ENCODE measurements at places on chromosomes 5 and 9.

DNA sequence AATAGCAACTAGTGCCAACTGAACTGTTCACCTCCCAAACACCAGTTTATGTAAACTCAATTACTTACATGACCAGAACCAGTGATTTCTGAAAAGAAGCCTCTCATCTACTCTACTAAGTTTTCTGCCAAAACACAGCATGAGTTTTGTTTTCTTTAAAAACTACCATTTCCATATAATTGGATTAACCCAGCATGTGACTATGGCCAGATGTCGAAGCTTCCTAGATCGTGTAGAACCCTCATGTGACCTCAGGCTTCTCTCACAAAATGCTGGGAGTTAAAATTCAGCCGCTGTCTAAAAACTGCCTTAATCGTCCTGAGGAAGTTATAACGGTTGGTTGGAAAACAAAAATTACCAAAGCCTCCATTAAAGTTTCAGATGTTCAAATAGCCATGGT lies 303.5 kb downstream of the IRX1 start:
- no peak for DNase-seq

DNA sequence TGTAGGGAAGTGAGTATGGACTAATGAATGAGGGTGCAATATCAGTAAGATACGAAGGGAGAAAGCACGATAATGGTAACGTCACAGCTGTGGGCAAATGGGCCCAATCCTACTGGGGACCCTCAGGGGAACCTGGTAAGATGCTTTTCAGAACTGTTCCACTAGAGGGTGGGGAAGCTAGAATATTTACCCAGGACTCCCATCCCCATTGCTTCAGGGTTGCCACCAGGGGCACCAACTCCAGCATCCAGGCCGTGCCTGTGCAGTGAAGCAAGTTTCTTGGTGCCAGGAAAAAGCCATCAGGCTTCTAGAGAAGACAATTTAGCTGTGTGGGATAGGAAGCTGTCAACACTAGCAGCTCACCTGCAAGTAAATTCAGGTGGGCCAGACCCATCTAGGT lies 409.3 kb downstream of the AGTPBP1 start:
- DNase-seq: no peak

DNA sequence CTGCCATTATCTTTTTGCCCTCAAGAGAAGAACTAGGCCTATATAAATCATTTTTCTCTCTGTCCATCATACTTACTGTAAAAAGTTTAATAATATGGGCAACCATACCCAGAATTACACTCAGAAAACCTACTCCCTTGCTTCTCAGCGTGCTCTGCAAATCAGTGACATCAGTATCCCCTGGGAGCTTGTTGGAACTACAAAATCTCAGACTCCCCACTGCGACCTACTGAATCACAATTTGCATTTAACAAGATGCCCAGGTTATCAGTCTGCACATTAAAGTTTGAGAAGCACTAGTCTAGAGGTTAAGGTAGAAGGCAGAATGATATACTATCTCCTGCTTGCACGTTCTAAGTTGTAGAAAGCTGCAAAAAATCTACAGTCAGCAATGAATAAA lies 127.2 kb downstream of the MLLT3 start:
- no peak for DNase-seq

DNA sequence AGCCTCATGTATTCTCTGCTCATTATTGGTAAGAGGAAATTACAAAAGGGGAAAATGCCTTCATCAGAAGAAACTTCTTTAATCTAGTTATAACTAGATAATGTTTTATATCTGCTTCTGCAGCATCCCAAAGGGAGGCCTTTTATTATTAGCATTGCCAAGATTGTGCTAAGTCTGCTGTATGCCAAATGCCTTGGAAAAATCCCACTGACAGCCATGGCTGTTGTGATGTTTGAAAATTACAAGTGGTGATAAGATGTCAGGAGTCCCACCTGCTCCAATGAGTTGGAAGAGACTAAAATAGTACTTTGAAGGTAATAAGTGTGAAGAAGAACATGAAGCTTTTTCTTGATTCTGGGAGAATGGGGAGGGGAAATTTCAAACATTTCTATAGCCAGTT lies 345.0 kb downstream of the GABRB2 start:
- no peak for DNase-seq

DNA sequence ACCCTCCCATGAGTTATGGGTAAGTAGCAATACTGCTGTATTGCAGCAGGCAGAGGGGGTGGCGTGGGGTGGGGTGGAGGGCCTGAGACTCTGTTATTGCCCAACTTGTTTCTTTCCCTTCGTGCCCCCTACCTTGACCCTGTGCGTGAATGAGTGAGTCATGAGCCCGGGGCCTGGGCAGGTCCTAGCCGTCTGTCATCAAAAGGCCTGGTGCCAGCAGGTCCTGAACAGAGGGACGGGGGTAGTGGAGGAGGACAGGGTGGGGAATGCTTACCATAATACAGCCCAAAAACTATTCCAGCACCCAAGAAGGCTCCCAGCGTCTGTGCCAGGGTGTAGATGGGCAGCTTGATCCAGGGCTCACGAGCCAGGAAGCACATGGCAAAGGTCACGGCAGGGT lies 4.3 kb downstream of the AQP3 start:
- no peak for DNase-seq

DNA sequence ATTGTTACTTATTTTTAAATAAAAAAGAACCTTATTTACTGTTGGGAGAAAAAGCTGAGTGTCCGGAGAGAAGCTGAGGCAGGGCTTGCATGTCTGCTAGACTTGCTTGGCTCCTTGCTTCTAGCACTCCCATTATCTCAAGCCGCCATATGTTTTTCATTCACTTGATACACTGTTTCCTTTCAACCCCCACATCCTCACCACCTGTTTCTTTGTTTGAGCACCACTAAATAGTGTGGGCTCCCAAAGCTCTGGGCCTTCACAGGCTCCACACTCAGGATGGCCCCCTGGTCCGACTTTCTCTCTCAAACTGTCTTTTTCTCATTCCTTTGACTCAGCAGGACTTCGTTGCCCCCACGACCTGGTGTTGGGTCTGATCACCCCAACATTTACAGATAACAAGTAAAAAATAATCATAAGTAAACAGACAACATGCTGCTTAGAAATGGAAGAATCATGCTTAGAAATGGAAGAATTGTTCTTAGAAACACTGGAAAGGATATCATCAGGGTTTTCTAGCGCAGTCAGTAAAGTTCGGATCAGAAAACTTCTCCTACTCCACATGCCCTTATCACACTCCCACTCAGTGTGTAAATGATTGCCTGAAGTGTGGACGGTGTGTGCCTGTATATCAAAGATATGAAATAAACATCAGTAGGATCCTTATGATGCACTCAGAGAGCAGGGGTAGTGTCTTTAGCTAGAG lies 58.5 kb downstream of the APTX start:
- DNase-seq: no peak

DNA sequence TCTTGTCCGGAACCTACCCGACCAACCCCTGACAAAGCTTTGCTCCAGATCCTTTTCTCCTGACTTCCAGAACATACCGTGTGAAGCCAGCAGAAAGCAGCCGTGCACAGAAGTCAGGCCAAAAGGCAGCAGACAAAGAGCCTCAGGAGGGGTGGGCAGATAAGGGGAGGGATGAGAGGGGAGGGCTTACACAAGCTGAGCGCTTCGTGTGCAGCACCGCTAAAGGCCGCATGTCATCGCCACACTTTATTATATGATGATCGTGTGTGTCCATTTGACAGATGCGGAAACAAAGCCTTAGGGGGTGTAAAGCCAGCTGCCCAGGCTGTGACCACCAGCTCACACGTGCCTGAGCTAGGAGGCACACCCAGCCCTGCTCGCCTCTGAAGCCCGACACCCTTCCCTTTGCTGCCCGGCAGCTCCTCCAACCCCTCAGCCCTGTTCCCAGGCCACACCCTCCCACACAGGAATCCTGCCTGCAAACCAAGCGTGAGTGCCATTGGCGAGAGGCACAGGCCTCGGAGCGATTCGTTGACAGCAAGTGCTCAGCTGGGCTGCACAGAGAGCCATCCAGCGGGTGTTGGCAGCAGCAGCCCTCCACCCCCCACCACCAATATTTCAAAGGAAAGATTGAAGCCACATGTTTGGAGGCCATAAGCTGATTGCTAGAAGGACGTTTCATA lies 170.5 kb upstream of the SMIM23 start:
- DNase-seq: no peak

DNA sequence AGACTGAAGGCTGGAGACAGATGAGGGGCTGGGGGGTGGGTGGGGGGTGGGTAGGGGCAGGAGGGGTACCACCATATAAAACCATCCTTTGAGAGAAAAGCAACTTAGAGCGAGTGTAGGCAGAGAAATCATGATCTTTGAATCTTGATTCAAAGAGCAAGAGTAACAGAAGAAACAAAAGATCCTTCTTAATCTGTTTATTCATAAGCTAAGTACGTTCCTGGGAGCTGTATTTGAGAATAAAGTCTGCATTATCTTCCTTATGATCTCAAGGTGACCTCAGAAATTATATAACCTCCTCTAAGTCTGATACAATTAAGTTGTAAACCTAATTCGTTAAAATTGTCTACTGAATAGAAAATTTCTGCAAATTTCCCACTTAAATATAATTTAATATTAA lies 558.8 kb downstream of the NR2F1-AS1 start:
- no peak for DNase-seq

DNA sequence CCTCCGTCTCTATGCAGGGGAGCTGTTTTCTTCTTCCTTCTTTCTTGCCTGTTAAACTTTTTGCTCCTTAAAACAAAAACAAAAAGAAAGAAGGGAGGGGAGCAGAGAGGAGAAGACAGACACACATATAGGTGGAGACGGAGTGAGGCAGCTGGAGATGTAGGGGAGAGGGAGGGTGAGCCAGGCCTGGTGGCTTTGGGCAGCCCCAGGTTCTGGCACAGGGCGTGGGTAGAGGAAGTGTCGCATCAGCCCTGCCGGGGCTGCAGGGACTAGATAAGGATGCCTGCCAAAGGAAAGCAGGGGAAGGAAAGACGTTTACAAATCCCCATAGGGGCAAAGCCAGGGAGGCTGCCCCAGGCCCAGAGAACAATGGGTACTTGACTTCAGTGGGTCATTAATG lies 38.7 kb upstream of the PTGS1 start:
- DNase-seq: no peak

GRCh38 chr9:127626752-127627493 lies 14.8 kb downstream of the STXBP1 start:
- DNase-seq: no peak

DNA sequence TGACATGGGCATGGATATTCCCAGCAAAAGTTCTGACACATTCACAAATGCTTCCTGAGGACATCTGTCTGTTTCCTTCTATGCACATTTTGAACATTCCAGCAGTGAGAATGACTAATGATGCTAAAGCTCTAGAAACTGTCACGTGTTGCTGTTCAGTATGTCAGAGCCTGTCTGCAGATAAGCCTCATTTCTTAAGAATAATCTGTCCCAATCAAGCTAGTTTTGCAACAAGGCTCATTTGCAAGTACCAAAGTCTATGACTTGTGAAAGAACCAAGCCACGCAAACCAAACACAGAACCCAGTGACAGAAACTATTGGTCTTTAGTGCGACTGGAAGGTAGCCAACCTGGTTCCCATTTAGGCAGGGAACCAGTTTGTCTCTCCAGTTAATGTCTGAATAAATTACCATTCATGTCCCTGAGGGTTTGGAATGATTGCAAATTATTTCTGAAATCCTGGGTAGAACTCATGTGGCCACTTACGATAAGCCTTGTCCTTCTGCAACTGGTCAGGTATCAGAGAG lies 178.5 kb downstream of the C9orf152 start:
- DNase-seq: no peak

GRCh38 chr9:120579139-120580050 lies 572 bp downstream of the CDK5RAP2 start:
- DNase-seq: peak; percentile 32

GRCh38 chr5:102796498-102796897 lies 41.4 kb downstream of the PAM start:
- DNase-seq: no peak

GRCh38 chr5:120017513-120017912 lies 388.2 kb downstream of the FAM170A start:
- no peak for DNase-seq

GRCh38 chr9:7171396-7172153 lies 413.8 kb downstream of the KDM4C start:
- no peak for DNase-seq

DNA sequence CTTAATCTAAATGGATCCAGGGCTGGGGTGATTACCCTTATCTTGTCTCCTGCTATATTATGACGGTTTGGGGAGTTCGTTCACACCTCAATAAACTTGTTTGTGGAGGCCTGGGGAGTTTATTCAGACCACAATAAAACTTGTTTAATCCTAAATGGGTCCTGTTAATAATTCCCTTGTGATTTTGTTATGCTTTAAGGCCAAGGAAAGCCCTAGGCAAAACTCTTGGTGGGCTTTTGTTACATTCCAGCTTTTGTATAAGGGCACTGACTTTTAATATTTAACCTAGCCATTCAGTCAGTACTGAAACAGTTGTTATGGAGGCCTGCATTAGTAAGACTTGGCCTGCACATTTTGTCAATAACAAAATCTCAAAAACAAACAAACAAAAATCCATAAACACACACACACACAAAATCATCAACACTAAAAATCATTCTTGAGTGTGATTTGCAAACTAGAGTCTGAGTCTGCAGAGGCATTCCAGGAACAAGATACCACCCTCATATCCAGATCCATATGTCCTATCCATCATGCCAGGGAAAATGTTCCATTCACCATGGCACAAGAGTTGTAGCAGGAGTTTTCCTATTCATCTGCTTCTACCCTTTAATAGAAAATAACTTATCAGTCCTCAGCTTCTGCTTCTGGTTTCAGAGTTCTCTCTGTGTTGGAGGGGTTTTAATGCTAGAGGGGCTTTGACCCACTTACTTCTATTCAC lies 421.7 kb downstream of the AGTPBP1 start:
- no peak for DNase-seq
